Upper lobe of left lung (tissue), 6 donors: ENCODE measurements at places on chromosomes 16 and 17. TPM values are rescaled to one million over a fixed set of nuclear protein-coding genes. Genes with fewer than 3 reads are reported as not detected.

DNA sequence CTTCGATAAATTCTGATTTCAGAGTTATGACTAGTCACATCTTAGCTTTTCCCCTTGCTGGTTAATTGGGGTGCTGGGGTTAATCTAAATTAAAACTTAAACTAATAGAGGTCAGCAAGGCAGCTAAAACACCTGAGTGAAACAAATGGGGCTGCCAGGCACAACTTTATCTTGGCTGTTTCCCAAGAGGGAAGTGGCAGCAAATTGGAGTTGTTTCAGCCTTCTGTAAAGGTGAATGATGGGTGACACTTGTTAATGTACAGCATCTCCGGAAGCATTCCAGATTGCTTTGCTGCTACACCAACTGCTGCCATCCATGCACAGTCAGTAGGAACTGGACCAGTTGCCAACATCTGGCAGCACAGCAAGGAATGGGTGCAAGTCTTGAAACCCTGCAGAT, 43.9 kb downstream of the AATF start:
- no peak for DNase-seq

RAC3 gene
- total RNA-seq, result 6.0 TPM

LITAFD gene
- total RNA-seq, result not detected

- DNase-seq, result no peak
Measured at GRCh38 chr16:80569440-80570105, 28.8 kb downstream of the DYNLRB2 start.

DNA sequence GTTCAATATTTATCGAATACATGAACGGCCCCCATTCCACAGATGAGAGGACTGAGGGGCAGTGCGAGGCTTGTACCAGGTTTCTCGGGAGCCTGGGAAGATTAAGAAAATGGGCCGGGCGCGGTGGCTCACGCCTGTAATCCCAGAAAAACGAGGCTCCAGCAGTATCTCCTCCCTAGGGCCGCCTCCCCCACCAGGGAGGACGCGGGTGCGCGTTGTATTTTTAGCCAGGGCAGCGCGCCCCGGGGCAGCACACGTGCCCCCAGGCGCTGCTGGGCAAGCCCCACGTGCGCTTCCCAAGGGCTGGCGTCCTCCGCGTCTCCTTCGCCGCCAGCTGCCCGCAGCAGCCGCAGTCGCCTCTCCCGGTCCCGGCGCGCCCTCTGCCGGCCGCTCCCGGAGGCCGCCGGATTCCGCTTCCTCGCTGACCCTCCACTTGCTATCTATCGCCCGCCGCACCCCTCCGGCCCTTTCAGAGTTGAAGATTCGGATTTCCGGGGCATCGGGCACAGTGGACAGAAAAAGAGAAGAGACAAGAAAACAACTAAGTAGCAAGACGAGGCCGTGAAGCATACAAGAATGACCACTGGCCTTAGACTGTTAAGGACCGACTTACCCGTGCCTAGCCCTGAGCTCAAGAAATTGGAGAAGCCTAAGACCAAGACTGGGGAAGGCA, 1.9 kb upstream of the YBX2 start:
- DNase-seq, result peak; percentile 98

MT1G gene
- 93.0 TPM for total RNA-seq

TMIGD1 gene
- total RNA-seq, result not detected

SCARF1 gene
- 34.0 TPM for total RNA-seq

MYO1C gene
- total RNA-seq, result 306 TPM

VAT1L gene
- total RNA-seq, result 0.17 TPM

GRCh38 chr17:69609473-69610305, 195.2 kb downstream of the MAP2K6 start:
- no peak for DNase-seq

DNA sequence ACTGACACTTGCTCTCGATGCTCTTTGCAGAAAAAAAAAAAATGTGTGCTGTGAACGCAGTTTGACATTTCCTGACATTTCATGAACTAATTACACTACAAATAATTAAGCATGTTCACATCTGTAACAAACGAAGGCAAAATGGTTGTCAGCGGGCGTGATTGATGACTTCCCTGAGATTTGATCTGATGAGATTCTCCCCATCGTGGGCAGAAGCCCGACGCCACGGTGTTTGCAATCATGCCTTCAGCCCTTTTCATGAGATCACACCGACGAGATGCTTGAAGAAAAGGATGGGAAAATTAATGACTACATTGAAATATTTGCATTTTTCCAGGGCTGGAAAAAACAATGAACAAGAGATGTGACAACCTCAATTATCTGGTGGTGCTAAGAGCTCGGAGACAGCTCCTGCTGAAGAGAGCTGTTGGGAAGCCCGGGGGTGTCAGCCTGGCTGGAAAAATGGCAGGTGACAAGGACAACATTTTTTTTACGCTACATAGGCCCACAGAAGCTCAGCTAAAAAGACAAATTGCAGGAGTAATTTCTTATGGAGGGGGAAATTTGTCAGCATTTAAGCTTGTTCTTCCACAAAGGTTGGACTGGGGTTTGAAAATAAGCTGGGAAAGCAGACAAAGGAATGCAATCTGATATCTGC, 259.4 kb upstream of the IRX3 start:
- DNase-seq, result no peak

DNA sequence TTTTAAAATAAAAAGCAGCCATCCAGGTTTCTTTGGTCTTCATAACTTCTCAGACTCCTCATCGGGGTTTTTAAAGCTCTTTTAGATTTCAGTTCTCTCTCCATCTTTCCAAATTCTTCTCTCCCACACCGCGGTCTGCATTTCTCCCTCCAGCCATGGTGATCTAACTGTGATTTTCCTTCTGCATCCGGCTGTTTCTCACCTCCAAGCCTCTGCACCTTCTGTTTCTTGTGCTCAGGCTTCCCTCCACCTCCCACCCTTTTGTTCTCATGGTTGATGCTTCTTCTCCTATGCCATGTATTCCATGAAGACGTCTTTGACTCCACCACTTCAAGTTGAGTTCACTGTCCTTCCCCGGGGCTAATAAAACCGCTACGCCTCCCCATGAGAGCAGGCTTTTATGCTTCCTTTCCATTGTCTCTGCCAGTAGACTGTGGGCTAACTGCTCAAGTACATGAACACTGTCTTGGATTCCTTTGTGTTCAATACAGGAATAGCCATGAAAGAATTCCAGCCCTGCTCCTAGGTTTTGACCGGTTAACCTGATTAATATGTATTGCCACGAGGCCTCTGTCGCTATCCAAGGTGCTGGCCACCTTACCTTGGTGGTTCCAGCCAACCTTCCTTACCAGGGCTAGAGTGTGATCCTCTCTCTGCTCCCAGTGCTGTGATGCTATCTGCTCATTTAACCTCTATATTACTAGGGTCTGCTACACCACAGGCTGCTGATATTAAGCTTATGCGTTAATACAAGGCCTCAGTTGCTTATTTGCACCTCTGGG, 625.1 kb downstream of the HS3ST4 start:
- DNase-seq, result no peak

ASPA gene
- 0.79 TPM for total RNA-seq

TEDC2 gene
- 2.3 TPM for total RNA-seq

BCL6B gene
- total RNA-seq, result 2.1 TPM

MNT gene
- total RNA-seq, result 42.7 TPM

MGAT5B gene
- total RNA-seq, result 0.52 TPM

DNA sequence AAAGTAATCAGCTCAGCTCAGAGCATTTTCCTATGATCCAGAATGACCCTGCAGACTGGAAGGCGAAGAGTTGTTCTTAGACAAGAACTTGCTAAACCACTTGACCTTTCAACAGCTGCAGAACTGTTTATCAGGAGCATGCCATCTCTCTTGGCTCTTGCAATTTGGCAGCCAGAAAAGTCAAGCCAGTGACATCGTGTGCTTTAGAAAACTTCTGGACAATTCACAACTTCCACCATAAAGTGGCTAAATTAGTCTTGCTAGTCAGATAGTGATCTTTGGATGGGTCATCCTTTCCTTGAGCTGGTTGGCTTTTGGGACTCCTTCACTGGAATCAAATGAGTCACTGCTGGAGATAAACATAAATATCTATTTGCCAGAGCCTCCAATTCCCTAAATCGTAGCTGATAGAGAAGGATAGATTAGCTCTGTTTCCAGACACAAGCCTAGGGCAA, 146.5 kb downstream of the MAP2K6 start:
- no peak for DNase-seq

DNA sequence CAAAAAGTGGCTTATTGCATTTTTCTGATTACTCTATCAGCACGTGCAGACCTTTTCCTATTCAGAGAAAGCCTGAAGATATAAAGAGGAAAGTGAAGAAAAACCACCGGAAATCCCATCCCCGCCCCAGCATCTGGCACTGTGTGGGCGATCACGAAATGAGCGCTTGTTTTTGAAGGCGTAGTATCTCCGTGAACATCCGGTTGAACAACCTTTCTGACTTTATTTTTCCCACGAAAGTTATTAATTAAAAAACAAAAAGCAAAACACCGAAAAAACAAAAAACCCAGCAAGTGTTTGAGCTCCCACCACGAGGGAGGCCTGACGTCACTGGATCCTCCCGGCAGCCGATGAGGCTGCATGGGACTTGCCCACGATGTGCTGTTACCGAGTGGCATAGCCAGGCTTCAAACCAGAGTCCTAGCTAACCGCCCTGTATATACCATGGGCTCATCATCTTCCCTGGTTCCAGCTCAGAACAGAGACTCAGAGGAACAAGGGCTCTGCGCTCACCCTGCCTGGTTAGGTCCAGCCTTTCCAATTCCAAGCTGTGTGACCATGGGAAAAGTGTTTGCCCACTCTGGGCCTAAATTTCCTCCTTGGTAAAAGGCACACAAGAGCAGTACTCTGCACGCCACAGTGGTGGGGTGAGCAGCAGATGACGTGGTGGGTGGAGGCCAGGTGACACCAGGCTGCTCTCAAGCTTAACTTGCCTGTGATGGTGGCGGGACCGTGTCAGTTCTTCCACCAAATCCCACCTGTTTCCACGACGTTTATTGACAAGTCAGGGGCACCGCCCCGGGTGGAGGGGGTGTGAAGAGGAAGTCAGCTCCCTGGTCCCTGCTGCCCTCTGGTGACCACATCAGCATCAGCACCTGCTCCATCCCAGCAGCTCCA, 34.3 kb upstream of the IL21R start:
- DNase-seq, result no peak

SYT17 gene
- total RNA-seq, result 28.3 TPM

GRCh38 chr16:74563828-74564263, 43.1 kb downstream of the GLG1 start:
- no peak for DNase-seq

AOC3 gene
- total RNA-seq, result 173 TPM

NAGS gene
- 7.3 TPM for total RNA-seq

SMPD3 gene
- 3.2 TPM for total RNA-seq

NME4 gene
- 57.6 TPM for total RNA-seq

DNA sequence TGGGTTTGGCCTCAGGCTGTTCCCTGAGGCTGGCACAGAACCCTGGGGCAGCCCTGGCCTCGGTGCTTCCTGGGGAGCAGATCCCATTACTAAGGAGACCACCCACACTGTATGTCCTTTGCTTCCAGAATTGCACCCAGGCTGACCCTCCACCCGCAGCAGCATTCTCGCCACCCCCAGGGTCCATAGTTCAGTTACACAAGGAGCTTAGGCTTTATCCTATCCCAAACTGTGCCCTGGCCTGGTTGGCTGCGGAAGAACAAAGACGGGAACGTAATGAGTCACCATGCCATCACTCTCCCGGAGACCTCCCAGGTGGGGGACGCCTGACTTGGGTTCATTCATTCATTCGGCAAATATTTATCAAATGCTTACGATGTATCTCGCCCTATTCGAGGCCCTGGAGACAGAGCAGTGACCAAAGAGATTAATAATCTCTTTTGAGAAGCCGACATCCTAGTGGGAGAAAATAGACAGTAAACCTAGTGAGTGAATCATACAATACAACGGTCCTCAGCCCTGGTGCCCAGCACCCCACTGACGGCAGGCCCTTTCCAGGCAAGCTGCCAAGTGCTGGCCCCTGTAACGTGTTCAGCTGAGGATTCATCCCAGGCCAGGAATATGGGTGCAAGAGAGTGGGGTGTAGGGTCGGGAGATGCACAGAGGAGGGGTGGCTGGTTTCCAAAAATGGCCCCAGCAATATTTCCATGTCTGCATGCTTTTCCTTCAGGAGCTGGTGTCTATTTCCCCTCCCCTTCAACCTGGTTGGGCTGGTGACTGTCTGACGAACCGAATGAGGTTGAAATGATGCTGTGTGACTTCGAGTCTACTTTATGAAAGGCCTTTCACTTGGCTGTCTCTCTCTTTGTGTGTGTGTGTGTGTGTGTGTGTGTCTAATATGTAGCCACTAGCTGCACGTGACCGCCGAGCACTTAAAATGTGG, 134.2 kb downstream of the MGAT5B start:
- no peak for DNase-seq

GRCh38 chr16:85675251-85675874, 13.4 kb downstream of the GINS2 start:
- DNase-seq, result no peak

MRPL10 gene
- 23.1 TPM for total RNA-seq

DNA sequence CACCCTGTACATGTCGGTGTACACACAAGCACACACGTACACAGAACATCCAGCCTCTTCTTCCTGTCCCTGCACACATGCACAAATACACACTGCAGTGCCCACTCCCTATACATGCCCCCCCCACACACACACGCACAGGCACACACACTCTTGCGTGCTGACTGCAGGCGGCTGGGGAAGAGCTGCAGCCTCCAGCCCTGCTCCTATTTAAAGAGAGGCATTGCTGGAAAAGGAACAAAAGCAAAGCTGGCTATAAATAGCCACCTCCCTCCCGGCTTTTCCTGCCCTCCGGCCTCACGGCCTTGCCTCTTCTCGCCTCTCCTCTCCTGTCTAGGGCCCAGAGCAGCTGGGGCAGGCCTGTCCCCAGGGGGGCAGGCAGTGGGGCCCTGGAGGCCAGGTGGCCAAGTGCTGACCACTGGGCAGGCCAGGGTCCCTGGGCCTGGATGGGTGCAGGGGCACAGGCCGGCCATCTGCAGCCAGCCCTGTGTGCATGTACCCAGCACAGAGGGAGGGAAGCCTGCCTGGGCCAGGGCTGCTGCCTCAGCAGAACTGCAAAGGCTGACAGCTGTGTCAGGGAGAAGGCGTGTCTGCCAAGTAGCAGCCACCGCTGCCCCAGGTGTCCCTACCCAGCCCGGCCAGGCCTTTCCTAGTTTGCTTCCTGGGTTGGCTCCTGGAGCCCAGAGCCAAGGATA, 25.4 kb downstream of the RTN4RL1 start:
- DNase-seq, result peak; percentile 63

- DNase-seq, result peak; percentile 75
Measured at GRCh38 chr16:85473909-85474620, 139.1 kb upstream of the GSE1 start.

OXLD1 gene
- total RNA-seq, result 33.2 TPM

SHISA9 gene
- total RNA-seq, result 0.13 TPM

GRCh38 chr16:65667011-65667578, 545.2 kb upstream of the CDH11 start:
- no peak for DNase-seq

DNA sequence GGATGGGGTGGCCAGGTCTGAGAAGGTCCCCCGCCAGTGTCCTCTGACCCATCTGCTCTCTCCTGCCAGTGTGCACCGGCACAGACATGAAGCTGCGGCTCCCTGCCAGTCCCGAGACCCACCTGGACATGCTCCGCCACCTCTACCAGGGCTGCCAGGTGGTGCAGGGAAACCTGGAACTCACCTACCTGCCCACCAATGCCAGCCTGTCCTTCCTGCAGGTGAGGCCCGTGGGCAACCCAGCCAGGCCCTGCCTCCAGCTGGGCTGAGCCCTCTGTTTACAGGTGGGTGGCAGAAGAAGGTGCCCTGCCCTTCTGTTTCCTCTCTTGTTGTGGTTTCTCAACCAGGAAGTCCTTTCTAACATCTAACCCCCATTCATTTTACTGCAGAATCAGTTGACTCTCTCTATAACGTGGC, 7.1 kb downstream of the ERBB2 start:
- DNase-seq, result no peak
